Calu3 (cell line): ENCODE measurements at places on chromosomes 5 and 9.
A peak's percentile ranks its signal among the peaks of the same experiment; 100 is the strongest.

- DNase-seq = no peak
- no peaks in the 10 kb centered on the region for H3K27me3 ChIP-seq
- H3K27ac ChIP-seq = no peak overlapping the region
- peak overlapping the region; percentile 79 for H3K4me3 ChIP-seq
- peaks cover 32% of the 10 kb centered on the region for H3K36me3 ChIP-seq
- peaks cover 24% of the 10 kb centered on the region for H3K4me1 ChIP-seq
Measured at GRCh38 chr5:74686962-74687751, 2.1 kb downstream of the HEXB start.

DNA sequence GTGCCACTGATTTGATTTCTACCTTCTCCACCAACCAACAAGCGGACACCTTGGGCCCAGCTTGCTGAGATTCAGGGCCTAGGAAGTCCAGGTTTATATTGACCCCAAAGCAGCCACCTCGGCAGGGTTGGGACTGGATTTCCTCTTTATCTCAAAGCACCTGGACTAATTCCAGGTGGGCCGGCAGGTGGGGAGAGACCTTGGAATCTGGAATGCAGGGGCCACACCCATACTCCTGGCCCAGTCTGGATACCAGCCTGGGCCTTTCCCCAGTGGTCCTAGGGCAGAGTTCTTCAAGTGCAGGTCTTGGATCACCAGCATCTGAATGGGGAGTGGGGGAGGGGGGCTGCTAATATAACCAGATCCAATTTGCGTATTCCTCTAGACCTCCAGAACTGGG lies 93.1 kb downstream of the PCDH1 start:
- no peak overlapping the region for H3K27ac ChIP-seq
- DNase-seq = peak; percentile 32
- H3K4me1 ChIP-seq = peaks cover 42% of the 10 kb centered on the region
- peaks cover 5% of the 10 kb centered on the region for H3K36me3 ChIP-seq
- peaks cover 24% of the 10 kb centered on the region for H3K27me3 ChIP-seq
- no peak overlapping the region for H3K4me3 ChIP-seq

DNA sequence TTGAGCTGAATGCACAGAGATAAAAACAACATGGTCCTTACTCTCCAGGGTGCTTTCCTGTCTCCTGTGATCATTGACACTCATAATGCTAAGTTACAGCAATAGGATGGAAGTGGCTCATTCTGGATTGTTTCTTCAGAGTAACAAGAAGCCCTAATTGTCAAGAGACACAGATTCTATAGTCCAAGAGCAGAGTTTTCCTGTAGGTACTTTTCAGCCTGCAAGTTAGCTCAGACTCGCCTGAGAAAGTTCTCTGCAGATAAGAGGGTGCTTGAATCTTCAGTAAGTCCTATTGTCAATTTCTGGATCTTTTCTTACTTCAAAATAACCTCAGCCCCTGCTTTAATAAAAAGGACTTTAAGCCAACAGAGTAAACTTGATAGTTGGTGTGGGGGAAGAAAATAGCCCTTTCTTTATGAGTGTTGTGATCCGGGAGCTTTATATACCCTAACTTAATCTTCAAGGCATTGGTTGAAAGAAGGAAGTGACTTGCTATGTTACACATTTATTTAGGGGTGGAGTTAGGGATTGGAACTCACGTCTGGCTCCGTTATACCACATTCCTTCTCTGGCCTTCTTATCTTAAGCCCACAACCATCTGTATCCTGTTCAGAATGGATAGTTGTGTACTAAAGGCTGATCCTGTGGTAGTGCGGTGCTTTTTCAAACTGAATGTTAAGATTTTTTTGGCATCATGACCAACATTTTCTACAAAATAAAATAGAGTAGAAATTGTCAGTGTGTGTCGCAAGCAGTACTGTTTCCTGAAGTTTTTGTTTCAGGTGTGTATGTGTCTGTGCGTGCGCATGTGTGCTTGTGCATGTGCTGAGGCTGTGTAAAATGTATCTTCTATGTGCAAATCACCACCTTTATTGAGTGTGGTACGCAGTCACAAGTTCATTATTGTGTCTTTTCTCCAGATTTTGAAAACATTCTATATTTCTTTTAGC lies 173.9 kb downstream of the WDR70 start:
- no peak overlapping the region for H3K27ac ChIP-seq
- H3K4me1 ChIP-seq = no peaks in the 10 kb centered on the region
- DNase-seq = peak; percentile 2
- H3K4me3 ChIP-seq = no peak overlapping the region
- no peaks in the 10 kb centered on the region for H3K36me3 ChIP-seq

DNA sequence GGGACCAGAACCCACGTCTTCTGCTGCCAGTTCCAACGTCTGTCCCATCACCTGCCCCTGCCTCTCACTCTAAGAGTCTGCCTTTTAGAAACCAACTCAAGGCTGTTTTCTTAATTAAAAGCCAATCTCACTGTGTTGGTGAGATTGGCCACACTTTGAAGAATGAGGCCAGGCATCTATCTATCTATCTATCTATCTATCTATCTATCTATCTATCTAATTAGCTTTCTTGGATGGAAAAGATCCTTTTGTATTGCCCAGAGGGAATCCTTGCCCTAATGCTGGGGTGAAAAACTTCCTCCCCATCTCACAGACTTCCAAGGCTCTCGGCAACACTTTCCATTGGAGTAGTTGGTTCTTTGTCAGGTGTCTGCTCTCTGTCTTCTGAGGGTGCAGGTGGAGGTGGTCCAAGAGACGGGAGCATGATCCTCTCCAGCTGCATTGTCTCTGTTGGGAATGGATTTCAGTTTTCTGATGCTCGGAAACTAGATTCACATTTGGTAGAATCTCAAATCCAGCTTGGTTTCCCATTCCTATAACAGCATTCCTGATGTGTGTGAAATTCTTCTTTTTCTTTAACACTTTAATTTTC lies 57.9 kb downstream of the GALNT12 start:
- no peaks in the 10 kb centered on the region for H3K36me3 ChIP-seq
- H3K4me3 ChIP-seq = no peak overlapping the region
- H3K27ac ChIP-seq = no peak overlapping the region
- peaks cover 12% of the 10 kb centered on the region for H3K4me1 ChIP-seq
- no peak for DNase-seq
- H3K27me3 ChIP-seq = peaks cover 2% of the 10 kb centered on the region

GRCh38 chr5:14319102-14319501 lies 176.0 kb downstream of the TRIO start:
- H3K36me3 ChIP-seq = peaks cover 47% of the 10 kb centered on the region
- H3K27me3 ChIP-seq = no peaks in the 10 kb centered on the region
- no peak for DNase-seq
- no peak overlapping the region for H3K4me3 ChIP-seq
- H3K27ac ChIP-seq = peak overlapping the region; percentile 20

GRCh38 chr5:134242146-134242545 lies 16.3 kb upstream of the PPP2CA start:
- DNase-seq = no peak
- no peaks in the 10 kb centered on the region for H3K27me3 ChIP-seq

DNA sequence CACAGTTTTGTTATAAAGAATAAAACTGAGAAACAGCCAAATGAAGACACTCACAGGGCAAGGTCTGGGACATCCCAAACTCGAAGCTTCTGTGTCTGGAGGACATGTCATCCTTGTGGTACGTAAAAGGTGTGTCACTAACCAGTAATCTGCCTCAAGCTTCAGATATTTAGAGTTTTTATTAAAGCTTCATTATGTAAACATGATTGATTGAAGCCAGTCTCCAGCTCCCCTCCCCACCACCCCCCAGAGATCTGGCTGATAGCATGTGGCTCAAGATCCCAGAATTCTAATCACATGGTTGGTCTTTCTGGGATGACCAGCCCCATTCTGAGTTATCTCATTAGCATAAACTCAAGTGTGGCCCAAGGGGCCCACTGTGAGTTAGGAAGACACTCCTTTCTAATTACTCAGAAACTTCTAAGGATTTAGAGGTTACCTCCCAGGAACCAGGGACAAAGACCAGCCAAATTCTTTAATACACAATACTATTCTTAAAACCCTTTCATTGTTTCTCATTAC lies 31.4 kb upstream of the ERAP1 start:
- no peak overlapping the region for H3K27ac ChIP-seq
- no peak overlapping the region for H3K4me3 ChIP-seq
- no peaks in the 10 kb centered on the region for H3K27me3 ChIP-seq
- H3K4me1 ChIP-seq = no peaks in the 10 kb centered on the region

- no peak for DNase-seq
- H3K4me3 ChIP-seq = no peak overlapping the region
- H3K27ac ChIP-seq = no peak overlapping the region
- H3K4me1 ChIP-seq = no peaks in the 10 kb centered on the region
- no peaks in the 10 kb centered on the region for H3K27me3 ChIP-seq
Measured at GRCh38 chr9:31702957-31703356, 681.5 kb upstream of the ACO1 start.

DNA sequence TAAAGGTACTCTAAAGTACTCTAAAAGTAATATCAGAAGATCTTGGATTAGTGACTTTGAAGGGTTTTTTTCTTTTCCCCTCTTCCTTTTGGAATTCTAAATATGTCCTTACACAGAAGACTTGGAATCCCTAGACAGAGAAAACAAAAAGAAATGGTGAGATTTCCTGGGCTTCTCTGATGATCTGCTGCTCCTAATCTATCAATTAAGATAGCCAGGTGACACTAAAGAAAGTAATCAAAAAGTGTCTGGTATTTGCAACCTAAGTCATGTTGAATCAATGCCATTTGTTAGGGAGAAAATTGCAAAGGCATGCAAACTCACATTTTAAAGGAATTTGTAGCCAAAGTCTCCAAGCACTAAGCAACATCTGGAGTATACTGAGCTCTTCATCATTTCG lies 29.5 kb upstream of the MYO10 start:
- no peaks in the 10 kb centered on the region for H3K4me1 ChIP-seq
- no peaks in the 10 kb centered on the region for H3K27me3 ChIP-seq
- no peaks in the 10 kb centered on the region for H3K36me3 ChIP-seq
- no peak overlapping the region for H3K27ac ChIP-seq
- DNase-seq = no peak

DNA sequence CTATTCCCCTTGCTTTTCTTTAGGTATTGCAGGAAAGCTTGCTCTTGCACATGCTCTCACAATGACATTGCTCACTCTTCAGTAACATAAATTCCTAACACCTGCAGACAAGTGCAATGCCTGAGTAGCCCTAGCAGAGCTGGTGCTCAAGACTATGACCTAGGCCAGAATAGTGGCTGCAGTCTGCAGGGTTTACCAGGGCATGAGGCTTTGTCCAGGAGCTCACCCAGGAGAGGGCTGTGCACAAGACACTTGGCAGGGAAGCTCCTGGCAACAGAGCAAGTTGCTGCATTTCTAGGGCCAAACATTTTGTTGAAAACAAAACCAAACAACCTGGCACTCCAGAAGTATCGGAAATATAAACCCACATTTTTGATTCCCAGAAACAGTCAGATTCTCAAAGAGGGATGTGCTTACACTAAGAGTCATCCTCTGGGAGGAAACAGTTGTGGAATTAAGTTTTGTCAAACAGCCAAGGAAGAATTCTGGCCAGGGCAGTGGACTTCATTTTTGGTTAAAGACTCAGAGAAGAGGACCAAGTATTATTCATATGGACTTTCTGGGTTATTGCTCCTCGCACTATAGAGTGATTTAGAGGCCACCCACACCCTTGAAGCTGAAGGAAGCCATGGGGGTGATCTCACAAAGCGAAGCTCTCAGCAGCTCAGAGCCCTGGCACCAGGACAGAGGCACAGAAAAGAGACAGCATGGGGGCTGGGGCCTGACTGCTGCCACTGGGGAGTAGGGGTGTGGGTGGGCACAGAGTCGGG lies 44.9 kb downstream of the MACROH2A1 start:
- no peaks in the 10 kb centered on the region for H3K27me3 ChIP-seq
- no peaks in the 10 kb centered on the region for H3K4me1 ChIP-seq
- peaks cover 27% of the 10 kb centered on the region for H3K36me3 ChIP-seq
- no peak overlapping the region for H3K4me3 ChIP-seq

GRCh38 chr5:124962735-124963134 lies 216.3 kb upstream of the ZNF608 start:
- H3K27me3 ChIP-seq = no peaks in the 10 kb centered on the region
- H3K36me3 ChIP-seq = no peaks in the 10 kb centered on the region
- no peak for DNase-seq
- no peak overlapping the region for H3K27ac ChIP-seq

DNA sequence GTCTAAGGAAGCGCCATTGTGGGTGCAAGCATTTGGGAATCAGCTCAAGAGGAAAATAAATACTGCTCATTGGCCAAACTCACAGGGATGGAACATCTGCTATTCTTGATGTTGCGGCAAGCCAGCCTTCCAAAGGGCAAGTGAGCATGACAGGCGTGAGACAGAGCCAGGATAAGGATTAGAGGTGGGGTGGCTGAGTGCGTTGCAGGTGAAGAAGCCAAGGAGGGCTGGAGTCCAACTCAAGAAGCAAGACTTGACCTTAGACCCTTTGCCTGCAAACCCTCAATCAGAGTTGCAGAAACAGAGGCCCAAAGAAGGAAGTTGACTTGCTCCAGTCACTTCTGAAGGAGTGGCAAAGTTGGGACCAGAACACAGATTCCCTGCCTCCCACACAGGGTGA lies 79.4 kb downstream of the WWC1 start:
- H3K27me3 ChIP-seq = no peaks in the 10 kb centered on the region
- DNase-seq = no peak
- H3K4me3 ChIP-seq = no peak overlapping the region
- H3K36me3 ChIP-seq = peaks cover 25% of the 10 kb centered on the region
- H3K4me1 ChIP-seq = peaks cover 20% of the 10 kb centered on the region

- no peak overlapping the region for H3K4me3 ChIP-seq
- no peak overlapping the region for H3K27ac ChIP-seq
- no peaks in the 10 kb centered on the region for H3K27me3 ChIP-seq
- DNase-seq = no peak
- H3K36me3 ChIP-seq = peaks cover 24% of the 10 kb centered on the region
Measured at GRCh38 chr9:92044936-92045335, 70.3 kb downstream of the SPTLC1 start.

DNA sequence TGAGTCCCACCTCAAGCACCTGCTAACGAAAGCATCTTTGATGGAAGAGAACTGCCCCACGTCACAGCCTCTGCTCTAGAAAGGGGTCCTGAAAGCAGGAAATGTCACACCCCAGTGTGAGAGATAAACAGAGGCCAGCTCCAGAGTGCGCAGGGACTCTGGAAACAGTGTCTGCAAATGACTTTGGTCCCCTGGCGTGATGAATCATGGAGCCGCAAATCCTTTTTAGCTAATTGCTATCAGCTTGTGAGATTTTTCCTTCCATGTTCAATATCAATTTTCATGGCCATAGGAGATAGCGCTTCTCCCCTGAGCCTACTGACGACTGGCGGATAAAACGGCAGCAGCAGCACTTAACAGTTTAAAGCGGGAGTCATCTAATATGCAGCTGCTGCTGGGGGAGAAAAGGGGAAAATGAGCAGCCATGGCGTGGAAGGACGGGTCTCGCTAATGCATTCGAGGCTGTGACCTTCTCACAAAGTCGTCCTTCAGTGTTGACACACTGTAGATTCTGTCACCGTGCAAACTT lies 209.6 kb upstream of the IRX1 start:
- H3K27ac ChIP-seq = no peak overlapping the region
- no peak overlapping the region for H3K4me3 ChIP-seq
- H3K4me1 ChIP-seq = no peaks in the 10 kb centered on the region
- peaks cover 5% of the 10 kb centered on the region for H3K36me3 ChIP-seq
